Right renal cortex interstitium (tissue), 3 donors: ENCODE measurements at places on chromosomes 13 and 19. TPM values are rescaled to one million over a fixed set of nuclear protein-coding genes. Genes with fewer than 3 reads are reported as not detected.
A peak's percentile ranks its signal among the peaks of the same experiment; 100 is the strongest.

DNA sequence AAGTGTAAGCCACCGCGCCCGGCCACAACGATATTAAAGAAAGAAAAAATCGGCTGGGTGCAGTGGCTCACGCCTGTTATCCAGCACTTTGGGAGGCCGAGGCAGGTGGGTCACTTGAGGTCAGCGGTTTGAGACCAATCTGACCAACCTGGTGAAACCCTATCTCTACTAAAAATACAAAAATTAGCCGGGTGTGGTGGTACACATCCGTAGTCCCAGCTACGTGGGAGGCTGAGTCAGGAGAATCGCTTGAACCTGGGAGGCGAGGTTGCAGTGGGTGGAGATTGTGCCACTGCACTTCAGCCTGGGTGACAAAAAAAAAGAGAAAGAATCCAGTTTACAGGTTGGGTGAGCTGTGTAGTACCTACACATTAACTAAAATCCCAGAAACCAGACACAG is 99.9 kb upstream of the CACNA1A start:
- DNase-seq = no peak

GRCh38 chr13:97933776-97934175 is 19.7 kb upstream of the IPO5 start:
- no peak for DNase-seq

GRCh38 chr13:40496035-40496810 is 170.2 kb downstream of the FOXO1 start:
- DNase-seq = no peak

GRCh38 chr13:29959086-29959485 is 108.7 kb upstream of the UBL3 start:
- no peak for DNase-seq

GRCh38 chr19:8306235-8307054 is 1.7 kb downstream of the CD320 start:
- DNase-seq = no peak

DNA sequence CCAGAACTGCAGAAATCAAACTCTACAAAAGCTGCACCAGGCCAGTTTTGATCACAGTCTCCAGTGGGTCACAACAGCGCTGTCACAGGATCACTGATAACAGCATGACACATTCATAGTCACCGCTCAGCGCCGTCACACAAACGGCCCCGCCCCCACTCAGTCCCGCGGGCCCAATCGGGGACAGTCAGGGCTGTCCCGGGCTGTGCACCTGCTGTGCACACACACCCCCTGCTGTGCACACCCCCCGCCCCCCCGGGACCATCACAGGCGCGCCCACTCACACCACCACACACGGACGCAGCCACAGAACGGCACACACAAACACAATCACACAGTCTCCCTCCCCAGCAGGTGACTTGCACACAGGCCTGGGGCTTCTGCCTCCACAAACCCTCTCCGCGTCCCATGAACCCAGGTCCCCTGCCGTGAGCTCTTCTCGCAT is 435 bp upstream of the ZNF382 start:
- DNase-seq = no peak

- DNase-seq = no peak
Measured at GRCh38 chr13:85828094-85828684, 29.0 kb upstream of the SLITRK6 start.

DNA sequence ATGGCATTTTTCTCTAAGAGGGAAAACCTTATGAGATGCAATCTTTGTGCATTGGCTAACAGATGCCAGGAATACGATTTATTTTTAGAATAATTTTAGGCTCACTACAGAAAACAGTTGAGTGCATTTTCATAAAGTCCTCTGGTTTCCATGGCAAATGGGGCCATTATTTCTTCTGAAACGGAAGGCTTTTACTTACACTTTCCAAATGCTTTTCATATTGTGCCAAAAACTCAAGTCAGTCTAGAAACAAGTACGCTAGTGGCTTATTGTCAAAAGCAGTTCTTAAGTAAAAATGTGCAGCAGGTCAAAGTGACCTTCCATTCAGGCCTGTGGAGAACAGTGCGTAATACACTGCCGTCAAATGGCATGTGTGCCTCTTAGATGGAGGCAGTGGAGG is 628.7 kb downstream of the EFNB2 start:
- DNase-seq = no peak

GRCh38 chr13:100674572-100674871 is at the start of gene TMTC4:
Gene TMTC4 (minus strand): TSS chr13:100674795. CDS start chr13:100670362, 4,433 bp downstream.
- DNase-seq = no peak

DNA sequence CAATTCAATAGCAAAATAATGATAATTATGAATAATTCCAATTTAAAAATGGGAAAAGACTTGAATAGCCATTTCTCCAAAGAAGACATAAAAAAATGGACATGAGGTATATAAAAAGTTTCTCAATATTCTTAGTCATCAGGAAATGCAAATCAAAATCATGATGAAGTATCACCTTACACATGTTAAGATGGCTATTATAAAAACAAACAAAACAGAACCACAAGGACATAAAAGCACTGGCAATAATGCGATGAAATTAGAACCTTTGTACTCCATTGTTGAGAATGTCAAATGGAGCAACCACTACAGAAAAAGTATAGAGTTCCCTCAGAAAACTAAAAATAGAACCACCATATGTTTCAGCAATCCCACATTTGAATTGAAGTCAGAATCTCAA is 1186.1 kb downstream of the SLITRK5 start:
- no peak for DNase-seq

- peak; percentile 74 for DNase-seq
Measured at GRCh38 chr19:38336638-38337359, 1.2 kb downstream of the CATSPERG start.

DNA sequence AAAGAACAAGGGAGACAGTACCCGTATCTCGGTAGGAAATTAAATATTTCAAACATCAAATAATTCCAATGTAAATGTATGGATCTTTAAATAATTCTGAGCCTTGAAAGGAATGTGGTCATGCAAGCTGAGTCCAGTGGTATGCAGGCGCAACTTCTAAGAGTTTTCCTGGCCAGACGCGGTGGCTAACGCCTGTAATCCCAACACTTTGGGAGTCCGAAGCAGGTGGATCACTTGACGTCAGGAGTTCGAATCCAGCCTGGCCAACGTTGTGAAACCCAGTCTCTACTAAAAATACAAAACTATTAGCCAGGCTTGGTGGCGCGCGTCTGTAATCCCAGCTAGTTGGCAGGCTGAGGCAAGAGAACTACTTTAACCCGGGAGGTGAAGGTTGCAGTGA is 1.1 kb upstream of the ZNF845 start:
- DNase-seq = no peak

DNA sequence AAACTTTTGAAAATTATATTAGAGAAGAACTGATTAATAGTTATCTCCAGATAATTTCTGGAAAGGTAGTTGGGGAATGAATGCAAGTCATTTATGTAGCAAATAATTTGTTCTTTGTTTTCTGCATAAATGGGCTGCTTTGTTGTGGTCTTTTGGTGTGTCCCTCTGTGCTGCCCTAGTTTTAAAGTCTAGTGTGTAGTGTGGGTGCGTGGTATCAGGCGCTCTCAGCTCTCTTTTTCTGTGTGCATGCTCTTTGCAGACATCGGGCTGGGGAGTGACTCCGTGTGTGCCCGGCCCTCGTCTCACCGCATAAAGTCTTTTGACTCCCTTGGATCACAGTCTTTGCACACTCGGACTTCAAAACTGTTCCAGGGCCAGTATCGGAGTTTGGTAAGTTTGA is 94.5 kb downstream of the ARHGEF7 start:
- no peak for DNase-seq

DNA sequence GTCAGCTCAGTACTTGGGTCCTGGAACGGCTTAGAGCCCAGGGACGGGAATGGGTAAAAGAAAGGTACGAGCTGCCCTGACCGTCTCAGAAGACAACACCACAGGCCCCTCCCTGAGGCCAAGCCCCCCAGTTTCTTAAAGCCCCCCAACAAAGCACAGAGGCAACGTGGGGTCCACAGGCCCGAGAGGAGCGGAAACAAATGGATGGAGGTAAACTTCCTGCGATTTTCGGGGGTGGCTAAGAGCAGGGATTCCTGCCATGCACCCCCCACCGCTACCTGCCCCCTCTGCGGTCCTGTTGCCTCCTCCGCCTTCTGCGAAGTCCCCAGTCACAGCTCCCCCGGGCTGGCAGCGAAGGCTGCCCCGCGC is 48.2 kb downstream of the PTPRS start:
- DNase-seq = no peak

DNA sequence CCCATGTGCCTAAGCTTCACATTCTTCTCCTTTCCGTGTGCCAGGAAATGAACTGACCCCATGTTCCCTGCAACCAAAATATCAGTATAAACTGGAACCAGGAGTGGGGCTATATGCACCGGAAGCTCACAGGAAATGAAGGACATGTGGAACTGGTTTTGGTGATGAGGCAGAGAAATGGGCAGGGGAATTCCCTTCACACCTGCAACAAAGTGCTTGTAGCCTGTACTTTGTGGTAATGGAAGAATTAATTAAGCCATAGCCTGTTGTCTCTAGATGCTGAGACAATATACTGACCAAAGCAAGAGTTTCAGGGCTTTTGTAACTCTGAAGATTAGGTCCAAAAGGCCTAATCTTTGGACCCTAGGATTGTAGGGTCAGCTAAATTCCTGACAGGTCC is 15.5 kb upstream of the UGGT2 start:
- no peak for DNase-seq

GRCh38 chr13:98752467-98753290 is at the start of gene SLC15A1:
Gene SLC15A1 (minus strand): TSS chr13:98752672. CDS start chr13:98752598, 74 bp downstream.
- no peak for DNase-seq

TNFAIP8L1 gene
- 11.4 TPM for polyA plus RNA-seq

- no peak for DNase-seq
Measured at GRCh38 chr13:77416666-77417212, 89.8 kb upstream of the MYCBP2 start.

DNA sequence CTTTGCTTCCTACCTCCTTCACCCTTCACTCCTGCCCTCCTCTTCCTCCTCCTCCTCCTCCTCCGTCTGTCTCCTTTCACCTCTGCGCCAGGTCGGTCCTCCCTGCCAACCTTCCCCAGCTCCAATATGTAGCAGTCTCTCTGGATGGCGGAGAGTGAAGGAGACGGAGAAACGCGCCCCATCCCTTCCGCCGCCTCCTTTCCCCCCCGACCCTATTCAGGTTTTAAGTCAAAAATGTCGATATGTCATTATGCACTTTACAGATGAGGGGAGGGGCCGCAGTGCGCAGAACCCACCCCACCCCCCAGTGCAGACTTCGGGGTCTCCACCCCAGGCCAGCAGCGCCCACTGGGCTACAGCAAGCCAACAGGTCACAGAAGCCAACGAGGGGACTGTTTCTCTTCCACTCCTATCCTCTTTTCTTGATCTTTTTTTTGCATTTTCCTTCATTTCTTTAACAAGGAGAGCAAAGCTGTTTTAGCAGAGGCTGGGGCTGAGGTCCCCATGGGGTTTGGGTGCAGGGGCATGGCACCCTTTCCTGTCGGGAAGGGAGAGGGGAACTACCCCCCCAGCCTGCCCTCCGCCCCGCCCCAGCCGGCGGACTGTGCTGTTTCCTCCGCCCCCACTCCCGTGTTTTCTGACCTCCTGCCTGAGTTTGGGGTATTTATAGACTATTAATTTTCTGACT is 9.2 kb downstream of the MIDN start:
- no peak for DNase-seq

GRCh38 chr13:56039992-56040391 is 1100.7 kb upstream of the PRR20A start:
- no peak for DNase-seq

GRCh38 chr13:91816263-91816807 is 417.9 kb downstream of the GPC5 start:
- DNase-seq = no peak

GRCh38 chr13:78594456-78594975 is 8.8 kb downstream of the POU4F1 start:
- no peak for DNase-seq
